ENCODE measurements at places on chromosomes 7 and 10.

DNA sequence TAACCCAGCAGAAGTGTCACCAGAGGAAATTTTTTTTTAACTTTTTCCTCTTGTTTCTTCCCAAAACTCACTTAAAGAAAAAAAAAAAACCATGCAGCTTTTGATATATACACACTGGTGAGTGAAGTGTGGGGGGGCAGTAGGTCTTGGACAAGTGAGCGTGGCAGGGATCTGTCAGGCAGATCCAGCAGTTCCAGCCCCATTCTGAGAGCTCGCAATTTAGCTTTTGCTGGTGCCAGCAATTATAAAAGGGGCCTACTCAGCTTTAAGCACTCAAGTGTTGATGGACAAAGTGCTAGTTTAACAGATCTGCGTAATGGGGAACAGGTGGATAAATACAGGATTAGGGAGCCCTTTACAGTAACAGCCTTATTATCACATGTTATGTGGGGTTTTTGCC, 619.2 kb upstream of the GALNT17 start:
- DNase-seq: no peak

GRCh38 chr7:142853739-142854371, 1.0 kb upstream of the EPHB6 start:
- DNase-seq: no peak

- DNase-seq: no peak
Observed at GRCh38 chr7:130814778-130815335, 80.8 kb upstream of the KLF14 start.

GRCh38 chr7:24825381-24825794, 68.1 kb upstream of the GSDME start:
- DNase-seq: no peak

GRCh38 chr10:60423920-60424319, 34.2 kb upstream of the ANK3 start:
- DNase-seq: no peak

GRCh38 chr10:74909670-74910069, 83.3 kb downstream of the KAT6B start:
- DNase-seq: no peak

DNA sequence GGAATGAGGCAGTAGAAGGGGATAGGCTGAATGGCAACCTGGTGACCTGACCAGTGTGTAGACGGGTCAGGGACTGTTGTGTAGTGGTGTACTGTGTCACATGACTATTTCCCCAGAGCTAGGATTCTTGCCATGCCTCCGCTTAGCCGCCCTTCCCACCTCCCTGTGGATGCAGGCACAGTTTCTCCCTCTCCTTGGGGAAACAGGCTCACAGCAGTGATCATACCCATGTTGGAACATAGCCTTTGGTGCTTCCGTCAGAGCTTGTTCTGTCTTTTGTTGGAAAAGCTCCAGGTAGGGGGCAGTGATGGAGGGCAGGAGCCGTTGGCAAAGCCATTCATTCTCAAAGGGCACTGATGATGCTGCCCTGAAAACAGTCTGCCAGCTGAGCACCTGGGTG, 44.3 kb downstream of the OGDH start:
- DNase-seq: no peak

DNA sequence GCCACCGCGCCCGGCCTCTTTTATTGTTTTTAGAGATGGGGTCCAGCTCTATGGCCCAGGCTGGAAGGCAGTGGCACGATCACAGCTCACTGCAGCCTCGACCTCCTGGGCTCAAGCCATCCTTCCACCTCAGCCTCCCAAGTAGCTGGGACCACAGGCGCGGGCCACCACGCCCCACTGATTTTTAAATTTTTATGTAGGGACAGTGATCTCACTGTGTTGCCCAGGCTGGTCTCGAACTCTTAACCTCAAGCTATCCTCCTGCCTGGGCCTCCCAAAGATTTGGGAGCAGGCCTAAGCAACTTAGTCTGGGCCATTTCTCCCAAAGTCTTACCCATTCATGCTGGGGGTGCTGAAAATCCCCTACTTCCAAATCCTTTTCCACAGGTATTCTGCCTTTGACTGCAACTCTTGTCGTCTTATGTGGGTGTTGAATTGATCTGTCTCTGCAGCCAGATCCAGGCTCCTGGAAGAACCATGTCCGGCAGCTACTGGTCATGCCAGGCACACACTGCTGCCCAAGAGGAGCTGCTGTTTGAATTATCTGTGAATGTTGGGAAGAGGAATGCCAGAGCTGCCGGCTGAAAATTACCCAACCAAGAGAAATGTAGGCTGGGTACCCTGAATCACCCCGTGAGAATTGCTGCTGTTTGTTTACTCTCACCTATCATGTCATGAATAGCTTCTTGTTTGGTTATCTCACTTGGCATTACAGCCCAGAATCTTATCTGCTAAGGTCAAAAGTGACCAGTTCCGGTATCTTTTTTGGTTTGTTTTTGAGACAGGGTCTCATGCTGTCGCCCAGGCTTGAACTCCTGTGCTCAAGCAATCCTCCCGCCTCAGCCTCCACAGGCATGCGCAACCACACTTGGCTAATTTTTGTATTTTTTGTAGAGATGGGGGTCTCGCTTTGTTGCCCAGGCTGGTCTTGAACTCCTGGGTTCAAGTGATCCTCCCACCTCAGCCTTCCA, 1.1 kb downstream of the ZDHHC4 start:
- DNase-seq: no peak

GRCh38 chr10:108319434-108320222, 1155.1 kb upstream of the SORCS1 start:
- DNase-seq: no peak

GRCh38 chr10:110751850-110752249, 107.7 kb downstream of the RBM20 start:
- no peak for DNase-seq

DNA sequence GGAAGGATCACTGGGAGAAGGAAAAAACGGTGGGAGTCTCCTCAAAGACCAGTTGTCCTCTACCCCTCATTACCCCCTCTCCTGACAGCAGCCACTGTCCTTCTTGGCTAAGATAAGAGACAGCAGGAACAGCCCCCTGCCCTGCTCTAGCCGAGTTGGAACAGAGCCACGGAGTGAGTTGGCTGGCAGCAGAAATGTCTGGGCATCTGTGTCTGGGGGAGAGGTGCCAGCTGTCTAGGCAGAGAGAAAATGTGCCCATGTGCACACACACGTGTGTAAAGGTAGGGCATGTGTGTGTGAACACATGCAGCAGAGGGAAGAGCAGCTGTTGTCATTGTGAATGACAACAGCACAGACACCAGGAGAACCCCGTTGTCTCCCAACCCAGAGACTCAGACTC, 9.4 kb upstream of the HILPDA start:
- DNase-seq: no peak

- no peak for DNase-seq
Observed at GRCh38 chr7:133197972-133198544, 54.8 kb upstream of the EXOC4 start.

GRCh38 chr10:26215935-26216584, 514 bp upstream of the GAD2 start:
- no peak for DNase-seq

GRCh38 chr7:80493121-80493849, 18.6 kb downstream of the GNAT3 start:
- DNase-seq: no peak

GRCh38 chr7:47254081-47254977, 327.6 kb downstream of the TNS3 start:
- no peak for DNase-seq

DNA sequence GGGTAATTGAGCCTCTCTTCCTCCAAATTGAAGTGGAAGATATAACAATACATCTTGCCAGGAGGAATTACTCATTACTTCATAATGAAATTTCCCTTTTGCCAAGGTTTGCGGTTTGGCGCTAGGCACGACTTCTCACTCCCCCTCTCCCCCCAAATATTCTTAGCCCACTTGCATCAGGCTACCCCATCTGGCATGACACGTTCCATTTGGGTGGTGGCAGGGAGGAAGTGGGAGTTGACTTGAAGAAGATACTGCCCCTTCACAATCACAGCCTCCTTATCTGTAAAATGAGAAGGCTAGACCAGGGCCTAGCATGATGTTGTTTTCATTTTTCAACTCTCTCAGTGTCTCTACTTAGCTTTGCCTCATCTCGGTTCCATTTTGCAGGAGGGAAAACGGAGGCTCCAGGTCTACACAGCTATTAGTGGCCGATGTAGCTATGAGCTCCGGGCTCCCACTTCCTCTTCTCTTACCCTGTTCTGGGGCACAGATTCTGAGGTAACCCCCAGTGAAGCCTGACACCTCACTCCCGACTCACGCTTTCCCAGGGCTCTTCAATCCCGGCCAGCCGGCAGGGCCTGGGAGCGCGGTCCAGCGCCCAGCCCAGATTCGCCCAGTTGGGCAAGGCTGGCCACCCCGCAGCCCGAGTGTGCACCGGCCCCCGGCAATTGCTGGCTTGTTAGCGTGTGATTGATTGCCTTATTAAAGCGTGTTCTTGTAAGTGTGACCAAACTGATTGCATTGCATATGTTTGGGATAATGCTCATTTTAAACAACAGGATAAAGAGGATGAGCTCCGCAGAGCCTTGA, 6.5 kb downstream of the EVX1 start:
- no peak for DNase-seq

GRCh38 chr7:70952311-70952710, 179.6 kb upstream of the GALNT17 start:
- no peak for DNase-seq

- DNase-seq: no peak
Observed at GRCh38 chr7:109713366-109713765, 1143.7 kb downstream of the DNAJB9 start.

DNA sequence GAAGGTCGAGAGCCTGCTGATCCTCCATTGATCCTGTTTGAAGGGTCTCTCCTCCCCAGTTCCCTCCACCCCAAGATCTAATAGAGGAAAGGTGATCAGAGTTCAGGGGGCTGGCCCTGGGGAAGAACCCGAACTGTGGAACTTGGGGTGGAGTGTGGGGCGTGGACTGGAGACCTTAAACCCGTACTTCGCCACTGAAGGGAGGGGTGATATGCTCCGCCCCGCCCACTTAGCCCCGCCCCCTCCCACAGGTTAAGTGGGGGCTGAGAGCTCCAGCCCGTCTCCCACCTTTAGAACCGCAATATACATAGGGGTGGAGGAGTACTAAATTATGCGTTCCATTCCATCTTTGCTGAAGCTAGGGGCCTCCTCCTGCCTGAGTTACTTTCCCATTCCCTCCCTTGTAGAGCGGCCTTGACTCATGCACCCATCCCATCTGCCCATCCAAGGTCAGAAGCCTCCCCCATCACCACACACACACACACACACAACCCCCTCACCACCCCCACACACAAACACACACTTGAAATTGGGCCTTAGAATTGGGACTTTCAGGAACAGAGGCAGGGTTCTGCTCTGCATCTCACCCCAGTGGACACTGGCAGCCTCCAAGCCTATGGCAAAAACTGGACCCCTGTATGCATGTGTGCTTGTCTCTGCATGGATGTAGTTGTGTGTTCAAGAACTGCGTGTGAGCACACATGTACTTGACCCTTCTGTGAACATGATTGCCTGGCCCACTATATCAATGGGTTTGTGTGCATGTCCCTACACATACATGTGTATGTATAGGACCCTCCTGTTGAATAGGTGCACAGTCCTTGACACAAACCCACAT, 991 bp downstream of the SEMA4G start:
- DNase-seq: no peak

DNA sequence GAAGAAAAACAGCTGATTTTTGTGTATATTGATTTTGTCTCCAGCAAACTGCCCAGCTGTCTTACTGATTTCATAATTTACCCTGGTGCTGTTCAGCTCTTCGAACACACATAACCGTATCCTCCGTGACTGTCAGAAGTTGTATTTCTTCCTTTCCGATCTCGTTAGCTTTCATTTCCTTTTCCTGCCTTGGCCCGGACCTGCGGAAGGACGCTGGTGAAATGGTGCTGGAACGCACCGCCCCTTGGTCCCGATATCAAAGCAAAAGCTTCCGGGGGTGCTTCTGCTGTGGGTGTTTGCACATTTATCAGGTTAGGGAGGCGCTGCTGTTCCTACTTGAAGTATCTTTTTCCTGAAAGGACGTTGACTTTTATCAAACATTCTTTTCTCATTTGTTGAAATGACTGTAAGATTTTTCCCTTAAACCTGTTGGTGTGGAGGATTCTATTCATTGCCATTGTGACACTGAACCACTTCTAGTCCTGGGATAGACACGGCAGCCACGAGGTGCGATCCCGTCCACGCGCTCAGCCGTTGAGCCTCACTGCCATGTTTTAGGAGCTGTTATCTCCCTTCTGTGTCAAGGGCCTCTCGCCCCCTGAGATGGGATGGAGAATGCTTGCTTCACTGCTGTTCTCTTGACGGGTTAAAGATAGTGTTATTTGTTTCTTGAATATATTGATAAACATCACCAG, 72.6 kb downstream of the FOXL3 start:
- DNase-seq: no peak

DNA sequence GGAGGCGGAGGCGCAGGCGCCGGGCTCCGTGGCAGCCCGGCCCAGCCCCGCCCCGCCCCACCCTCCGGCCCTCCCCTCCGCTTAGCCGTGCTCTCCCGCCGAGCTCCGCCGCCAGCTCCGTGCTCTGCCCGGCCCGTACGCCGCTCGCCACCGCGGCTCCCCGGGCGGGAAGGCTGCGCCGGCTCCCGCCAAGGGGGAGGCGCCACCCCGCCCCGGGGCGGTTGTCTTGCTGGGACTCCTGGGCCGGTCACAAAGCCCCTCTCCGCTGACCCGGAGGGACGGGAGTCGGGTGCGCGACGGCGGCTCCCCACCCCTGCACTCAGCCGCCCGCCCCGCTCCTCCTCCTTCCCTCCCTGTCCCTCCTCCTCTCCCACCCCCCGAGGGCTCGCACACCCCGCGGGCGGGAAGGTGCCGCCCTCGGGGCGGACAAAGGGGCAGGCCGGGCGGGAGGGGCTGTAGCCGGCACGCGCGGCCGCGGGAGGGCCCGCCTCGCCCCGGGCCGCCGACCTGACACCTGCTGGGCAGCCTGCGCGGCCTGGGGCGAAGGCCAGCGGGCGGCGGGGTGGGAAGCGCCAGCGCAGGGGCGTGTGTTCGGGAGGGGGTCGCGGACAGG, 11.5 kb upstream of the SP8 start:
- DNase-seq: no peak

GRCh38 chr7:146175716-146176115, 59.1 kb downstream of the CNTNAP2 start:
- DNase-seq: no peak

DNA sequence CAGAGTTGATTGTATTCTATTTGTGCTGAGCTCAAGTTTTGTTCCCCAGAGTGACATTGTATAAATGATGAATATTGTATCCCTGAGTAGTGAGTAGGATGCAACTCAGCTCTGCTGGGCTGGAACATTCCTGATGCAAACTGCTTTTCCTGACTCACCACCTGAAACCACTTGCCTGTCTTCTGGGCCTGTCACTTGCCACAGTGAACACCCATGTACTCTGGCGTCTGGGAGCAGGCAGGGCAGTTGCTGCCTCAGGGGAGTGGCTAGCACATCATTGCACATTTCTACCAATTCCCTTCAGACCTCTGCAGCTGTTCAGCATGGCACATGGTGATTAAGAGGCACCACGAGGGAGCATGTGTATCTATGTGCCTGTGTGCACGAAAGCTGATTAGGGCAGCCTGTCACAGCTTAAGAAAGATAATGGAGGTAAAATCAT, 157.3 kb downstream of the SND1 start:
- DNase-seq: no peak
